ENCODE measurements at places on chromosomes 7 and 10.

- H3K27me3 ChIP-seq: no peaks in the 10 kb centered on the region
- H3K4me3 ChIP-seq: no peak overlapping the region
- no peak overlapping the region for H3K27ac ChIP-seq
- peaks cover 15% of the 10 kb centered on the region for H3K4me1 ChIP-seq
- DNase-seq: no peak
- no peaks in the 10 kb centered on the region for H3K36me3 ChIP-seq
Observed at GRCh38 chr10:124156524-124157260, 63.3 kb upstream of the CHST15 start.

DNA sequence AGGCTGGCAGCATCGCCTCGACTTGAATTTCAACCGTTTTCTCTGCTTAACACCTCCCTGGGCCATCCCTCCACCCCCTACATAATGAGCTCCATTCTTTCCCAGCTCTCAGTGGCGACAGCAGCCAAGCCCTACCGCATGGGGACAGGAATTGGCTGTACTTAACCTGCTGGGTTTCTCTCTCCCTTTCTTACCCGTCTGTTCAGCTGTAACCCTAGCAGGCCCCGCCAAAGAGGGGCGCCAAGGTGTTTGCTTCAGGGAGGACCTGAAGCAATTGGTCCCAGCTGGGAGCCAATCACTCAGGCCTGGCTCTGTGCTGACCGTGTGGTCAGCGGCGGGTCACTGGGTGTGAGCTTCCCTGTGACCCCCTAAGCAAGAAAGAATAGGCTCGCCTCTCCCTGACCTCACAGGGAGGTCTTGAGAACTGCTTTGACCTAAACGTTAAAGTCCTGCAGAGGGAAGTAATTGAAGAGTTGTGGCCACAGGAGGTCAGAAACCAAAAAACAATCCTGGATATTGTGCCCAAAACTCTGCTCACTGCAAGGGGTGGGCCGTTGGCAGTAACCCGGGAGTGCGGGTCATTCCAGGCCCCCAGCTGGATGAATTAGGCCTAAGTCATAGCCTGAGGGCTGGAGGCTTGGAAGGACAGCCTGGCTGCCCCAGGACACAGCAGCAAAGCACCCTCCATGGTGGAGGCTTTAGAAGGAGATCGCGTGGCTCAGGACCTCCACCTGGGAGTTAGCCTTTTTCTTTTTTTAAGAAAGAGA lies 114.6 kb downstream of the ITIH5 start:
- no peak for DNase-seq
- H3K36me3 ChIP-seq: no peaks in the 10 kb centered on the region
- H3K4me3 ChIP-seq: no peak overlapping the region
- no peaks in the 10 kb centered on the region for H3K4me1 ChIP-seq

- no peak for DNase-seq
- H3K27ac ChIP-seq: no peak overlapping the region
- no peaks in the 10 kb centered on the region for H3K27me3 ChIP-seq
- no peak overlapping the region for H3K4me3 ChIP-seq
Observed at GRCh38 chr7:66860767-66861166, 60.3 kb upstream of the TMEM248 start.

- no peak overlapping the region for H3K4me3 ChIP-seq
- no peaks in the 10 kb centered on the region for H3K36me3 ChIP-seq
- no peak for DNase-seq
- H3K4me1 ChIP-seq: peaks cover 4% of the 10 kb centered on the region
- H3K27me3 ChIP-seq: no peaks in the 10 kb centered on the region
Observed at GRCh38 chr10:33095867-33096815, 138.1 kb upstream of the ITGB1 start.

DNA sequence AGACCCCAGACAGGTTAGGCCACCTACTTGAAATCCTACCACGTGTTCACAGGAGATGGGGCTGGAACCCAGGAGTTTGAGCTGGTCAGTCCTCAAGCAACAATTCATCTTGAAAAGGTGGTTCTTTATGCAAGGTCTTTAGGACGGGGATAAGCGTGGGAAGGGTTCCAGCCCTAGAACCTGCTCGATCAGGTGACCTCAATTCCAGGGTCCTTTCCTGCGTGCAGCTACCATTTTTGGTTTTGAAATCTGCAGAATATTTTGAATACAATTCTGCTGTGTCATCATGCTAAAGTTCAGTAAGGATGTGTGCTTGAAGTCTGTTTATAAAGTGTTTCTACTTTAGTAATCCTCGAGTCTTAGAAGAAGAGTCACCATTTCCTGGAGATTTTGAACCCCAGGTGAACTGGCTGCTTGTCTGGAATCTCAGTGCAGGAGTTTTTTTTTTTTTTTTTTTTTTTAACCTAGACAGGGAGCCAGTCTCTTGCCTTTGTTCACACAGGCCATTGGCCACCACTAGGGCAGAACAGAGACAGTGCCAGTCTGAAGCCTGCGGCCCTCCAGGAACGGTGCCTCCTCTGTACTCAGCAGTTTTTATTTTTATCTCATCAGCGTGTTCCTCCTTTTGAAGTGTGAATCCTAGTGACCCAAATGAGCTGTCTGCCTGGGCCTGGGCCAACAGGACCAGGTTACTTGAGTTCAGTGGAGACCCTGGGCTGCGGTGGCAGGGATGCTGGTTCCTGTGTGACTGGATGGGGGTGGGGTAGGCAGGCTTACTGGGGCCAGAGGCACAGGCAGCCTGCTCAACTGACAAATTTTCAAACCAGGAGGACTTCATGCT lies 54.6 kb downstream of the EEPD1 start:
- peaks cover 61% of the 10 kb centered on the region for H3K4me1 ChIP-seq
- no peak overlapping the region for H3K4me3 ChIP-seq
- H3K27ac ChIP-seq: peak overlapping the region; percentile 99
- H3K36me3 ChIP-seq: no peaks in the 10 kb centered on the region
- H3K27me3 ChIP-seq: no peaks in the 10 kb centered on the region

- H3K4me3 ChIP-seq: no peak overlapping the region
- H3K4me1 ChIP-seq: no peaks in the 10 kb centered on the region
- H3K27me3 ChIP-seq: peaks cover 46% of the 10 kb centered on the region
- DNase-seq: no peak
Observed at GRCh38 chr10:77678146-77678545, 40.5 kb upstream of the KCNMA1 start.

- H3K4me1 ChIP-seq: no peaks in the 10 kb centered on the region
- H3K4me3 ChIP-seq: no peak overlapping the region
- H3K27me3 ChIP-seq: no peaks in the 10 kb centered on the region
- H3K27ac ChIP-seq: no peak overlapping the region
- H3K36me3 ChIP-seq: peaks cover 3% of the 10 kb centered on the region
- DNase-seq: no peak
Observed at GRCh38 chr7:141675436-141676215, 26.3 kb downstream of the DENND11 start.

GRCh38 chr7:131488361-131488760 lies 68.1 kb downstream of the PODXL start:
- no peak overlapping the region for H3K27ac ChIP-seq
- H3K27me3 ChIP-seq: no peaks in the 10 kb centered on the region
- H3K36me3 ChIP-seq: peaks cover 10% of the 10 kb centered on the region
- no peak for DNase-seq

DNA sequence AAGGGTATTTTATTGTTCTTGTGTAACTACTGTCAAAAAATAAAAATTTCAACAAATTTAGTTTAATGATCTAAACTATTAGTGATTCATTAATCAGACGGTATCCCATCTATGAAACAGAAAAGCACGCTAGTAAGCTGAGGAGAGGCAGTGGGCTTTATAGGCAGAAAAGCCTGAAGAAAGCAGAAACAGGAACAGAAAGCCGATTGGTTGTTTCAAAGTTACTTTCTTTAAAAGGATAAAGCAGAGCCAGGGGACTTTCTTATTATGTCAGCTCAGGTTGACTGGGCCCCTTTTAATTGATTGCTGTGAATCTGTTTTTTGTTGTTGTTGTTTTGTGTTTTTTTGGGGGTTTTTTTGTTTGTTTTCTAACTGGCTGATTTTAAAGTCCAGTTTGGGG lies 105.5 kb downstream of the TES start:
- H3K4me1 ChIP-seq: peaks cover 11% of the 10 kb centered on the region
- no peak for DNase-seq
- H3K27me3 ChIP-seq: no peaks in the 10 kb centered on the region

DNA sequence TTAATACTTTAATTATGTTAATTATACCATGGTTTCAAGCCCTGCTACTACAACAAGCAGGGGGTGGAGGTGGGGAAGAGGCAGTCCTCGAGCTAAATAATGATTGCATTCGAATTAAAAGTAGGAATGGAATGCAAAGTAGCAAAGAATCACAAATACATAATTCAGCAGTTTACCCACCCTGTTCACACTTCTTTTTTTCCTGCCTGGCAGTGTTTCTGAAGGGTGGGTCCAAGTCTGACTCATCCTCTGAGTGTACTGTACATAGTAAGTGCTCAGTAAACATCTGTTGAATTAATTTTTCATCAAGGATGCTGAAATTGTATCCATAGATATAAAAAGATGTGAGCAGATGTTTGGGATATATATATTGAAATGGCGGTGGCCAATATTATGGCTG lies 778.8 kb downstream of the LRMDA start:
- H3K27me3 ChIP-seq: peaks cover 2% of the 10 kb centered on the region
- H3K4me3 ChIP-seq: no peak overlapping the region
- DNase-seq: no peak
- no peaks in the 10 kb centered on the region for H3K4me1 ChIP-seq

DNA sequence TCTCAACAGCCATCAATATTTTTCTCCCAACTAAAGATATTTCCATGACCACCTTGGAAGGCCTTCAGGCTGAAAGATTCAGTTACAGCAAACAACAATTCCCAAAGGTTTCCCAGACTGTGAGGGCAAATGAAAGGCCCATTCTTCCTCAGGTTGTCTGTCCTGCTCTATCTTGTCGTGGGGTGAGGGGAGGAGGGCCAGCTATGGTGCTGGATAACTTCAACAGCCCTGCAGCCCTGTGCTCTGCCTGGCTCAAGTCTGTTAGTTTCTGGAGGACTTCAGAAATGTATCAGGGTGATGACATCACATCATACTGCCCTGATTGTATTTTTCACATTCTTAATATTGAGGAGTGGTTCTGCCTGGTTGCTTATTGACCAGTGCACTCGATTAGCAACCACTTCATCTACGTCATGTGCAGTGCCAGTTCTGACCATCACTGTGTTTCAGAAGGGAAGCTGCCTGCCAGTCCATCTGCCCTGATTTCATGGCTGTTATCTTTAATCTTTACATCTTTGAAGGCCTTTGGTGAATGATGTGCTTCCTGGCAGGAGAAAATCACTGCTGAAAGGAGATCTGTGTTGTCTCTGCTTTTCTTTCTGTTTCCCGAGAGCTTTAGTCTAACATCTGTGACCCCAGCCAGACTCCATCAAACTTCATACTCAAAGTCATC lies 135.5 kb downstream of the NRF1 start:
- DNase-seq: no peak
- peaks cover 2% of the 10 kb centered on the region for H3K4me1 ChIP-seq
- H3K4me3 ChIP-seq: no peak overlapping the region
- H3K27ac ChIP-seq: no peak overlapping the region

DNA sequence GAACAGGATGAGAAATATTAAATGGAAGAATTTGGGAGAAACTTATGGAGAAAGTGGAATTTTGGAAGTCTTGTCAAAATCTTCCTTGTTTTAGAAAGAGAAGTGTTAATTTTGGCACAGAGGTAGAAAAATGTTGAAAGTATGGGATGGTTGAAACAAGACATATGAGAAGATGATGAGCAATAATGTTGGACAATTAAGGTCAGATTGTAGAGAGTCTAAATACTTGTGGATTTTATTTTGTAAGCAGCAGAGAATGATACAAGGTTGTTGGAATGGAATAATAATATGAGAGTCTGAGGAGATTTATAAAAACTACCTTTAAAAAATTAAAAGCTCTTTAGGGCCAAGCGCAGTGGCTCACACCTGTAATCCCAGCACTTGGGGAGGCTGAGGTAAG lies 34.6 kb downstream of the PHTF2 start:
- peak overlapping the region; percentile 39 for H3K27ac ChIP-seq
- peaks cover 7% of the 10 kb centered on the region for H3K4me1 ChIP-seq
- DNase-seq: peak; percentile 23
- no peaks in the 10 kb centered on the region for H3K27me3 ChIP-seq
- H3K36me3 ChIP-seq: no peaks in the 10 kb centered on the region
- no peak overlapping the region for H3K4me3 ChIP-seq

DNA sequence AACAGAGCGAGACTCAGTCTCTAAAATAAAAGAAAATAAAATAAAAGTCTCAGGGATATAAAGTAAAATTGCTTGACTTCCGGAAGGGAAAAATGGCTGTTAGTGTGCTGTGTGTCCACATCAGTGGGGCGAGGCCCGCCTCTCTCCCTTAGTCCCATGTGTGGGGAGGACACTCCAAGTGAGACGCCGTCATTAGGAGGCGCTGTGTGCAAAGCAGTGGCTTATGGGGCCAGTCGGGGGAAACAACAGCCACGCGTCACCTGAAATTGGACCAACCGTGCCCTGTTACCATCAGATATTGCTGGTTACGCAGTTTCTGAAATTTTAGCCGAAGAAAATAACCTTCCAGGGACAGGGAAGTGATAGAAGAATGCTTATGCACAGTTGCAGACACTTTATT lies 15.8 kb downstream of the SFXN4 start:
- H3K4me3 ChIP-seq: no peak overlapping the region
- no peaks in the 10 kb centered on the region for H3K27me3 ChIP-seq
- DNase-seq: no peak
- no peaks in the 10 kb centered on the region for H3K4me1 ChIP-seq
- peaks cover 19% of the 10 kb centered on the region for H3K36me3 ChIP-seq

- no peak overlapping the region for H3K4me3 ChIP-seq
- no peak overlapping the region for H3K27ac ChIP-seq
- DNase-seq: no peak
Observed at GRCh38 chr10:7449063-7449695, 38.3 kb upstream of the SFMBT2 start.

GRCh38 chr7:54778166-54778565 lies 19.2 kb upstream of the SEC61G start:
- H3K27ac ChIP-seq: no peak overlapping the region
- no peaks in the 10 kb centered on the region for H3K27me3 ChIP-seq
- H3K4me3 ChIP-seq: no peak overlapping the region
- no peaks in the 10 kb centered on the region for H3K4me1 ChIP-seq
- H3K36me3 ChIP-seq: no peaks in the 10 kb centered on the region

- peaks cover 2% of the 10 kb centered on the region for H3K27me3 ChIP-seq
- DNase-seq: no peak
- no peak overlapping the region for H3K27ac ChIP-seq
- no peak overlapping the region for H3K4me3 ChIP-seq
- H3K4me1 ChIP-seq: no peaks in the 10 kb centered on the region
Observed at GRCh38 chr10:132507956-132508490, 29.6 kb upstream of the INPP5A start.

DNA sequence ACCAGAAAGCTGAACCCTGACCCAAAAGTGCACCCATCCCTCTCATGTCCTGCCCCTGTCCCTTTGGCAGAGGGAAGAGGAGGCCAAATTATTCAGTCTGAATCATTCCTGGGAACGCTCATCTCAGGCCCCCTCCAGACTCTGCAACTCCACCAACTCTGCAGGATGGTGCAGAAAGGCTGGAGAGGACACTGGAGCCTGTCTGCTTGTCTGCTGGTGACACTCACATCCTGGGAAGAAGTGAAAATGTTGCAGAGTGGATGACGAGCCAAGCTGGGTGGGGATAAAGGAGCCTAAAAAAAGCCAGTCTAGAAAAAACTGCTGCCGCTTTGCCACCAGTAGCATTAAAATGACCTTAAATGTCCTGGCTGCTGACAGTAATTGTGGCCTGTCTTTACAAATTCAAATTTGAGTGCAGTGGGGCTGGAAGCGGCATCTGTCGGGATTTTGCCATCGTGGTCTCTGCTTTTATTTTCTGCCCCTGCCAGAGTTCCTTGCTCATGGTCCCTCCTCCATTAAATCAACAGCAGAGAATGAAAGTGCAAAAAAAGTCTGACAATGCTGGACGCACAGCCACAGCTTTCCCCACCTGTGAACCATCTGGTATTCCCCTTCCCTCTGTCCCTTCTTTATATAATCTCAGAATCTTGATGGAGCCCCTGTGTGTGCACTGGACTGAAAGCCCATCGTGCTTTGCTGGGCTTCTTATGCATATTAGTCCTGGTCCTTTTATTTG lies 63.9 kb downstream of the STK17A start:
- H3K36me3 ChIP-seq: peaks cover 13% of the 10 kb centered on the region
- H3K4me3 ChIP-seq: peak overlapping the region; percentile 0
- H3K27ac ChIP-seq: peak overlapping the region; percentile 95
- no peaks in the 10 kb centered on the region for H3K27me3 ChIP-seq
- DNase-seq: peak; percentile 60
